Cardiac muscle cell (in vitro differentiated cells and primary cell): ENCODE measurements at places on chromosomes 7 and 10.

- DNase-seq: no peak
Measured at GRCh38 chr7:101664436-101664835, 35.3 kb upstream of the MYL10 start.

- DNase-seq: no peak
Measured at GRCh38 chr10:31701546-31701945, 227.1 kb downstream of the ARHGAP12 start.

DNA sequence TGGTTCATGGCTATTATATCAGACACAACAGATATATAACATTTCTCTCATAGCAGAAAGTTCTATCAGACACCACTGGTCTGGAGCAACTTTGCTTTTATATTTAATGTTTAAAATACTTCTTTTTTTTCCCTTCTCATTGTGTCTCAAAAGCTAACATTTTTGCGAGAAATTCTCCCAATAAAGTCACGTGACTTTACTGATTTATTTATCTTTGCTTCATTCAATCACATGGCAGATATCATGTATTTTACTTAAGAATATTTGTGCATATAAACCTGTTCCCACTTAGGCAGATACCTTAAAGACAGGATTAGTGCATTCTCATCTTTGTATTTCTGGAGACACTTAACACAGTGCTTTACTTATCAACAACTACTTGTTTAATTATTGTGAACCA, 1093.1 kb upstream of the LRRN3 start:
- DNase-seq: no peak

DNA sequence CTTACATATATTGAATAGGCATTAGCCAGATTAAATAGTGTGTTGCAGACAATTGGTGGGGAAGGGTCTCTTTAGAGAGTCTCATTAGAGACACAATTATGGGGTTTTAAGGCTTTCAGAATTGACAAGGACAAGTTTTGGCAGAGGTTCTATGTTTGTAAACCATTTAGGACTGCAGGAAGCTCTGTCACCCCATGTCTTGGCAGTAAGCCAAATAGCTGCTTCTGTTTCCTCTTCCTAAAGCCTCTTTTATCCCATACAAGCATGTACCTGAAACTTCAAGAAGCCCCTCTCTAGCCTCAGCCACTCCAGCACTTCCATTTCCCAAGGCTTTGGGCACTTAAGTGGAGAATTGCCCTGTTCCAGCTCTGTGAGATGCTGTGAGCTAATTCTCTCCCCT, 21.8 kb upstream of the LRRC4 start:
- no peak for DNase-seq

GRCh38 chr7:6482743-6483119, 35.0 kb upstream of the DAGLB start:
- no peak for DNase-seq

DNA sequence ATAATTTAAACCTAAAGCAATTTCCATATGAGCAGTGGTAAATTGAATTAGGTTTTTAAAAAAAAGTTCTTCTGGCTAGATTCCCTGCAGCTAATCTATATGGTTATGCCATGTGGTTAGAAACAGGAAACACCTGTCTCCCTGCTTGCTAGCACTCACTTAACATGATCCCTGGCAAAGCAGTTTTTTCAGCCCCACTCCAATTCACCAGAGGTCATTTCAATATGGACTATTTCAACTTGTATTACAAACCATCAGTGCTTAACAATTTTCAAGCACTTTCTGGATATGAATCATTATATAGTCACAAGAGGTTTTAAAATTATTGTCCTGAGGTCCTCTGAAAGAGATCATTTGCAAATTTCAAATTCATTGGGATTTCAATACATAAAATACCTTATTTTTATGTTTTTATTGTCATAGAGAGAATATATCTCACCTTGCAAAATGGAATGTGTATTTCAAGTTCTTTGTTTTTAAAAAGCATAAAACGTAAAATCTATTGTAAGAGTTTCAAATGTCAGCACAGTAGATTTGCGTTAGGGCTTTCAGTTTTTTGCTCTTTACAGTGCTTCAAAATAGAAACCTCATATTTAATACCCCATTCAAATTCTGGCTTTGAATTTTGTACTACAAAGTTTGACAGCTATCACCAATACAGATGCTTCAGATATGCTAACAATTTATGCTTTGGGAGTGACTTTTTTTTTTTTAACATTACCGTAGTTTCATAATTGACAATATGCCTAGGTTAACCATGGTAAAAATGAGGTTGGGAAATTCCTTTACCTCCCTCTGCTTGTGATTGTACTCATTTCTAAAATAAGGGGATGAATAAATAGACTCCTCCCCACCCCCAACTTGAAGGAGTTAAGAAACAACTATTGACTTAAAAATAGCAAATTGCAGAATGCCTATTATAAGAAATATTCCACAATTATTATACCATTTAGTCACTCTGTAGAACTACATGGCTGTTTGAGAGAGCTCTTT, 117.5 kb upstream of the HGF start:
- DNase-seq: peak; percentile 48

- DNase-seq: no peak
Measured at GRCh38 chr7:118502235-118502634, 277.7 kb downstream of the ANKRD7 start.

GRCh38 chr7:30702200-30702599, 19.9 kb upstream of the CRHR2 start:
- no peak for DNase-seq

- DNase-seq: no peak
Measured at GRCh38 chr7:45055594-45056219, 33.1 kb downstream of the NACAD start.
